ENCODE measurements at places on chromosomes 12 and 14. TPM values are rescaled to one million over a fixed set of nuclear protein-coding genes. Genes with fewer than 3 reads are reported as not detected.

The AQP6 gene
- total RNA-seq = not detected

The KCNJ8 gene
- not detected for total RNA-seq

The MYH6 gene
- 0.05 TPM for total RNA-seq

The ANKRD33 gene
- not detected for total RNA-seq

The PTGER2 gene
- not detected for total RNA-seq

The SH2B3 gene
- total RNA-seq = 126 TPM

The JDP2 gene
- 13.5 TPM for total RNA-seq

The ETNK1 gene
- 18.7 TPM for total RNA-seq

The RAPGEF3 gene
- 41.9 TPM for total RNA-seq

The PPP1R36 gene
- total RNA-seq = not detected

The RNASE3 gene
- total RNA-seq = not detected

The KRT79 gene
- not detected for total RNA-seq

The CPNE6 gene
- total RNA-seq = not detected

The FOXA1 gene
- total RNA-seq = 0.39 TPM

The SCAF11 gene
- 58.7 TPM for total RNA-seq

The CLEC2B gene
- 64.1 TPM for total RNA-seq

The KRT82 gene
- not detected for total RNA-seq

The GUCY2C gene
- total RNA-seq = not detected

The EIF2S3B gene
- 0.67 TPM for total RNA-seq

The ABCC9 gene
- total RNA-seq = 0.05 TPM

The HOXC12 gene
- not detected for total RNA-seq

The BCL11B gene
- not detected for total RNA-seq

The MBIP gene
- 8.4 TPM for total RNA-seq

The MAP3K9 gene
- not detected for total RNA-seq

The ORAI1 gene
- total RNA-seq = 30.8 TPM

Measured in mammary microvascular endothelial cell (primary cell).